ENCODE measurements at places on chromosomes 6 and 20.

DNA sequence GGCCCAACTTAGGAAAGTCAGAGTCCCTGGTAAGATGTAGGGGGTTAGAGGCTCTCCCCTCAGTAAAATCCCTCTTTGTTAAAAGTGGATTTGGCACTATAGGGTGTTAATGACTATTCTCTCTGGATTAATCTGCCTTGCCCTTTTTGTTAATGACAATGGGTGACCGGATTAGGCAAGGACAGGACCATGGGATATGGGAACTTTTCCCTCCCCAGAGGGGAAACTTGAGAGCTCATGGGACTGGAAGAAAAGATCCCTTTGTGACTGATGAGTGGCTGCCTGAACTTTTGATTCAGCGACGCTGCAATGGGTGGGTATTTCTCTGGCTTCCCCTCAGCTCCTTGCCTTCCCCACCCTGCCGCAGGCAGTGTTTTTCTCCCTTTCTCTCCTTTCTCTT is 12.2 kb upstream of the TAAR9 start:
- DNase-seq, result no peak

DNA sequence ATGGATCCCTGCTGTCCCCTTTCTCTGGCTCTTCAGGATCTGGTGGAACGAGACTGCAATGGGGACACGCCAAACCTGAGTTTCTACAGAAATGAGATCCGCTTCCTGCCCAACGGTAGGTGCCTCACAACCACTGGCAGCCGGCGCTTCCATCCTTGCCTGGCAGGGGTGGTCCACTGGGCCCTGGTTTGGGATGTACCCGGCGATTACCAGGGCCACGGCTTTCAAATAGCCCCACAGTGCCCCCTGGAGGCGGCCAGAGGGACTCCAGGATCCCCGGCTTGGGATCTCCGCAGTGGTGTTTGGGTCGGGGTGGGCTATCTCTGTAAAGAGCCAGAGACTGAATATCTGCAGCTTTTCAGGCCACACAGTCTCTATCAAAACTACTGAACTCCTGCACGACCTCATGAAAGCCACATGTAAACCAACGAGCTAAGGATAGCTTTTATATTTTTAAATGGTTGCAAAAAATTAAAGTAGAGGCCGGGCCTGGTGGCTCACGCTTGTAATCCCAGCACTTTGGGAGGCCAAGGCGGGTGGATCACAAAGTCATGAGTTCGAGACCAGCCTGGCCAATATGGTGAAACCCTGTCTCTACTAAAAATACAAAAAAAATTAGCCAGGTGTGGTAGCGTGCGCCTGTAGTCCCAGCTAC is 3.7 kb downstream of the OGFR start:
- peak; percentile 70 for DNase-seq

DNA sequence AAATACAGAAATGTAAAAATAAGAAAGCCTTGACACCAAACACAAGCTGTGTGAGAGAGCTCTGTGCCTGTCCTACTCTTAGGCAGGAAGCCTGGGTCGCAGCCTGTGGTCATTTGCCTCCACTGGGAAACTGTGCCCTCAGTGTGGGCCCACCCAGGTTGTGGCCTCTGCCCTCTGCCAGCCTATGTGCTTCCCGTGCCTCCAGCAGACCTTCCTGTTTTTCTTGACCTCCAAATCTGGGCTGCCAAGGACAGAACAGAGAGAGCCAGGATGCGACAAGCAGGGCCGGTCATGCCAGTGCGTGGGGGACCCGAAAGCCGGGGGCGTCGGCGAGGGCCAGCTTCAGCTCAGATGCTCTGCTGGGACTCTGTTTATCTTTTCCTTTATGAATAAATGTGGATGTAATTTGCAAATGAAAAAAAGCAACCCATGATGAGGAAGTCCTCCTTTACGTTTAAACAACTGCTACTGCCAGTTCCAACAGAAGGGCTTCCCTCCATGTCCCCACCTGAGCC is 189.2 kb upstream of the EXOC2 start:
- DNase-seq, result no peak

DNA sequence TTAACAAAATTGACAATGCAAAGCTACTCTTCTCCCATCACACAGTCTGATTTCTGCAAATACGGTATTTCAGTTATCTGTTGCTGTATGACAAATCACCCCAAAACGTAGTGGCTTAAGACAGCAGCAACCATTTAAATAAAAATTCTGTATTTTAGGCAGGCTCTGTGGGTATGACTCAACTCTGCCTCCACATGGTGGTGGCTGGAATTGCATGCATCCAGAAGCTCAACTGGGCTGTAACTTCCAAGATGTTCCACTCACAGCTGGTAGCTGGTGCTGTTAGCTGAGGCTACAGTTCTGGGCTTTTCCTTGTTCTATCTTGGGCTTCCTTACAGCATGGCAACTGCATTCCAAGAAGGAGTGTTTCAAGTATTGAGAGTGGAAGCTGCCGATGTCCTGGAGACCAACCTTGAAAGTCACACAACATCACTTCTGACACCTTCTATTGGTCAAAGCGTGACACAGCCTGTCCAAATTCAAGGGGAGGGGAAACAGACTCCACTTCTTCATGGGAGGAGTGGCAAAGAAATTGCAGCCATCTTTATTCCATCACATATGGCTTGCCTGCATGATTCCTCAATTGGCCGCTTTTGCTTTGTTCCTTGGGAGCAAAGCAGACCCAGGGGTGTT is 39.7 kb upstream of the TULP1 start:
- peak; percentile 78 for DNase-seq

GRCh38 chr6:154440422-154441043 is 70.0 kb downstream of the CNKSR3 start:
- DNase-seq, result no peak

- no peak for DNase-seq
Measured at GRCh38 chr6:12968839-12969558, 252.4 kb downstream of the PHACTR1 start.

GRCh38 chr6:112773187-112773586 is 426.1 kb downstream of the RFPL4B start:
- DNase-seq, result no peak

DNA sequence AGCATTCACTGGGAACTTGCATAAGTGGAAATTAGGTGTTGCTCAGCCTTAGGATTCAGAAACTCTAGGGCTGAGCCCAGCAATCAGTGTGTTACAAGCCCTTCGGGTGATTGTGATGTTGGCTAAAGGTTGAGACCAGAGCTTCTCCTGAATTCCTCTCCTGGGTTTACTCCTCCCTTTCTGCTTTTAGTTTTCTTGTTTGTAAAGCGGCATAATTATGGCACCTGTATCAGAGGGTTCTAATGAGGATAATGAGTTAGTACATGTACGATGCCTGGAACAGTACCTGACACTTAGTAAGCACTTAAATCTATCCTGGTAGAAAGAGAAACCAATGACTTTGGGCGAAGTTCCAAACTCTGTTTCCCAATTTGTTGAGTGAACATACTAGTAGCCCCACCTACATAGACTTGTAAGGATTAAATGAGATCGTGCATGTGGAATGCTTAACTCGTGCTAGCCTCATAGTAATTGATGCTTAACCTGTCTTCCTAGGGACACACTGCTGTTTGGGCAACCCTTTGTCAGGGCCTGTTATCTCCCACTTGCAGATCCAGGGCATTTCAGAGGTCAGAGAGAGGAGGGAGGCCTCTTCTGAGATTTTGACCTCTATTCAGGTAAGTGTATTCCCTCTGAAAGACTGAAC is 932 bp upstream of the EZR start:
- DNase-seq, result no peak

DNA sequence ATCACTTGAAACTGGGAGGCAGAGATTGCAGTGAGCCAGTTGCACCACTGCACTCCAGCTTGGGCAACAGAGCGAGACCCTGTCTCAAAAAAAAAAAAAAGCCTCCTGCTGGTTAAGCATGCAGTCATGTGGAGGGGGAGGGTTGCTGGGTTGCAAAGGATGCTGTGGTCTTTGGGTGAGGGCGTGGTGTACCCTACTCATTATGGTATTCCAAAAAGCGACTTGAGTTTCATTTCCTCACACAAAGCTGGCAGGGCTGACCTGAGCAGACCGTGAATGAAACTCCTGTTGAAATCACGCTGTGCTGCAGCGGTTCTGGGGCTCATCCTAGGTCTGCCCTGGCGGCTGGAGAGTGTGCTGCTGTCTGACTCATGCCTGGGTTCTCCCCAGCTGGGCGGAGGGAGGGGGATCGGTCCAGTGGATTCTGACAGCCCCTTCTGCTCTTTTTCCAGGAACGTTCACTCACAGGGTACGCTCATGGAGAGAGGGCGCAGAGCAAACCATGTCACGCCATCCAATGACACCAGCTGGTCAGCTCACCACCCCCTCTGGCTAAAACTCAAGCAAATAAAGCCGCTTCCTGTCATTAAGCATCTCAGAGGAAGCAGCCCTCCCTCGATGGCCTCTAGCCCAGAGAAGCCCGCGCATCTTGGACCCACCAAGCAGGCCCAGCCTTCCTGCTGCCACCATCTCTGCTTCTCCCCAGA is 166.2 kb downstream of the SCML4 start:
- DNase-seq, result no peak

- DNase-seq, result no peak
Measured at GRCh38 chr20:53898556-53898931, 171.8 kb downstream of the BCAS1 start.

- no peak for DNase-seq
Measured at GRCh38 chr6:25449774-25450173, 170.6 kb downstream of the CARMIL1 start.

GRCh38 chr6:42962502-42963178 is 2.1 kb downstream of the GNMT start:
- no peak for DNase-seq

- DNase-seq, result no peak
Measured at GRCh38 chr6:139262519-139263300, 29.1 kb downstream of the TXLNB start.

GRCh38 chr6:34955442-34955841 is 66.4 kb downstream of the ANKS1A start:
- DNase-seq, result no peak

- no peak for DNase-seq
Measured at GRCh38 chr6:3440911-3441310, 15.9 kb downstream of the SLC22A23 start.

DNA sequence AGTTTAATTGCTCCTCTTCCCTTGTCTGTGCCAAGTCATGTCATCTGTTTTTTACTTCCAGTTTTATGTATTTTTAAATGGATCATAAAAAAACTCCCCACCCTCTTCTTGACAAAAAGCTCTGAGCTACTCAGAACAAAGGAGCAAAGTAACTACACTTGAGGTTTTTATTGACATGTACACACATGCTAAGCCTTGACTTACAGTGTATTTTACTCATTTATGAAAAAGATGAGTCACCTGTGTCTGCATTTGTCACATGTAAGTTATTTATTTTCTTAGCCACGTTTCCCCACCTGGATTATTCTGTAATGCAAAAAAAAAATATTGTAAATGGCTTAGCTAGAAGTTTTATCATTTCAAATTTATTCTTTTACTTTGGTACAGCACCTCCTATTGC is 628.8 kb upstream of the SLC35B3 start:
- DNase-seq, result no peak

- peak; percentile 94 for DNase-seq
Measured at GRCh38 chr6:4776131-4776492, at the start of gene CDYL. CDYL (plus strand) TSS chr6:4776404; CDS start chr6:4776784, 380 bp downstream.

DNA sequence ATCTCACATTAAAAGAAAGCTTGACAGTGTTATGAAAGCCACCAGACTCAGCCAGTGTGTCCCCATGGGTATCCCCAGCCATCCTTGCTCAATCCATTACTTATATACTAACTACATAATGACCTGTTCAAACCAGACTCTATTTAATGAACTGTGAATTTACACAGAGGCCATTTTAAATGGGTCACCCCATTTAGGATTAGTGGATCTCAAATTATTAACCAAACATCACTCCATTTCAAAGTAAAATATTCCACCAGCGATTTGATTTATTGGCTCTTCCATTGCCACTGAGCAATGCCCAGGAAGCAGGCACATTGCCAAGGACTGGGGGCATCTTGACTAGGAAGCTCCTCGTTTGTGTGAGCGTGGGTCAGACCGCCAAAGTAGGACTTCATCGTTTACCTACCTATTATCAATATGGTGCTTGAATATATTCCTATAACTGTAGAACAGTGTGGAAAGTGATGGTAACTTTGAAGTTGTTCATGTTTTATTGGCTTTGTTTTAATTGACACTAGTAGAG is 15.5 kb upstream of the NPEPL1 start:
- DNase-seq, result no peak

GRCh38 chr6:4208158-4208557 is 72.8 kb upstream of the ECI2 start:
- DNase-seq, result no peak

DNA sequence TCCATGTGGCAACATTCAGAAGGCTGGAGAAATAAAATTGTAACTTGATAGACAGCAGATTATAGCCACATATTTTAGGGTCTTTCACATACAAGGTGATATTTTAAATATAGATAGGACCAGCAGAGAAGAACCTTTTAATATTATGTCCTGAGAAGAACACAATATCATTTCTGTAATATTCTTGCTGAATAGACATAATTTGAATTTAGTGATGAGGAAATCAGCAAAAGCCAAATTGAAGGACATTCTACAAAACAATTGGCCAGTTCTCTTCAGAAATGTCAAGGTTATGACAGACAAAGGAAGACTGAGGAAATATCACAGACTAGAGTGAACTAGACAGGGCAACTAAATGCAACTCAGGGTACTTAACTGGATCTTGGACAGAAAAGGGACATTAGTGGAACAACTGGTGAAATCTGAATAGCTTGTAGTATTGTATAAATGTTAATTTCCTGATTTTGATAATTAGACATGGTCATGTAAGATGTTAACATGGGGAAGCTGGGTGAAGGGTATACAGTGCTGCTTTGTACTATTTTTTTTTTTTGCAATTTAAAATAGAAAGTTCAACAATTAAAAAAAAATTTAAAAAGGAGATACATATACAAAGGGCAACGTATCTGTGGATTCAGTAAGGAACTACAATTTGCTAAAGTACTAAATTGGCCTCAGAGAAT is 134.5 kb upstream of the SIM1 start:
- no peak for DNase-seq

DNA sequence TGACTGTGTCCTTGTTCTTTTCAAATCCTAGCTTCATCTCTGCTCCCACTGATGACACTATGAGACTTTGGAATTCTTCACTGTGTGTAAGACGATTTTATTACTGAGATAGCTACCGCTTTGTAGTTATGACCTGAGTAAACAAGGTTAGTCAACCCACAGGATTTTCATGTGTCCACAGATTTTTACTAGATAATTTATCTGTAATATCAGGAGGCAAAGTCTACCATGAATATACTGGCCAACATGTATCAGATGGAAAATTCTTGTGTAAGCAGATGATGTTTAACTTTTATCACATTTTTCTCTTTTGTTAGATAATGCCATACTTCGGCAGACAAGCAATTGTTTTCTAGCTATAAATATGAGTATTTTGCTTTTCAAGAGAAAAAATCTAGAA is 119.8 kb downstream of the SGK1 start:
- DNase-seq, result no peak

- no peak for DNase-seq
Measured at GRCh38 chr6:169513478-169514193, 188.2 kb downstream of the WDR27 start.

- DNase-seq, result no peak
Measured at GRCh38 chr6:68941345-68941744, 306.3 kb downstream of the ADGRB3 start.

DNA sequence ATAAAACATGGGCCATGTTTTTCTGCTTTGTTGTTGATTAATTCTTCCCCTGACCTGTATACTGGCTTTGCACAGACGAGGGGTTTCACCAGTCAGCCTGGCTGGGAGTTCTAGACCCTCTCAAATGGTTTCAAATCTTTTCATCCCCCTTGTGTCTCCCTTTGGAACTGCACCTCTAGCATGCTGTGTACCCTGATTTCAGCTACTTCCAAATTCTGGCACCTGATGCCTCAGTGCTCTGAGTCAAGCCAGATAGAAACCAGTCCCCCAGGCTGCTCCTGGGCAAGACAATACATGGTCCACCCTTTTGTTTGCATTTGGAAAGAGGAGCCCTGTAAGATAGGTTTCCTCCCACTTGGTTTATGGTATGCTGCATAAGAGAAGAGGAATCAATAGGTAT is 290.2 kb downstream of the BTBD3 start:
- peak; percentile 51 for DNase-seq
